ENCODE measurements at places on chromosomes 7 and 10.
A peak's percentile ranks its signal among the peaks of the same experiment; 100 is the strongest.

- no peak for DNase-seq
Measured at GRCh38 chr7:152762056-152762455, 2.5 kb downstream of the ACTR3B start.

- DNase-seq, result no peak
Measured at GRCh38 chr10:71711052-71711623, 8.4 kb downstream of the C10orf105 start.

- DNase-seq, result no peak
Measured at GRCh38 chr7:88217675-88218428, 2.0 kb downstream of the SRI start.

DNA sequence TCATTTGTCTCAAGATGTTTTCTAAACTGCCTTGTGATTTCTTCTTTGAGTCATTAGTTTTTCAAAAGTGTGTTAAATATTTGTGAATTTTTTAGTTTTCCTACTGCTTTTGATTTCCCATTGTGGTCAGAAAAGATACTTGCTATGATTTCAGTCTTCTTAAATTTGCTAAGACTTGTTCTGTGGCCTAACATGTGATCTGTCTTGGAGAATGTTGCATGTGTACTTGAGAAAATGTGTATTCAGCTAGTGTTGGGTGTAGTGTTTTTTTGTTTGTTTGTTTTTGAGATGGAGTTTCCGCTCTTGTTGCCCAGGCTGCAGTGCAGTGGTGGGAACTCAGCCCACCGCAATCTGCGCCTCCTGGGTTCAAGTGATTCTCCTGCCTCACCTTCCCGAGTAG, 28.6 kb downstream of the BMPR1A start:
- DNase-seq, result no peak

GRCh38 chr7:128168667-128169210, 72.3 kb upstream of the LEP start:
- peak; percentile 7 for DNase-seq

GRCh38 chr7:18597754-18598153, 102.2 kb downstream of the HDAC9 start:
- no peak for DNase-seq

- DNase-seq, result no peak
Measured at GRCh38 chr7:40757109-40757508, 622.3 kb downstream of the SUGCT start.

DNA sequence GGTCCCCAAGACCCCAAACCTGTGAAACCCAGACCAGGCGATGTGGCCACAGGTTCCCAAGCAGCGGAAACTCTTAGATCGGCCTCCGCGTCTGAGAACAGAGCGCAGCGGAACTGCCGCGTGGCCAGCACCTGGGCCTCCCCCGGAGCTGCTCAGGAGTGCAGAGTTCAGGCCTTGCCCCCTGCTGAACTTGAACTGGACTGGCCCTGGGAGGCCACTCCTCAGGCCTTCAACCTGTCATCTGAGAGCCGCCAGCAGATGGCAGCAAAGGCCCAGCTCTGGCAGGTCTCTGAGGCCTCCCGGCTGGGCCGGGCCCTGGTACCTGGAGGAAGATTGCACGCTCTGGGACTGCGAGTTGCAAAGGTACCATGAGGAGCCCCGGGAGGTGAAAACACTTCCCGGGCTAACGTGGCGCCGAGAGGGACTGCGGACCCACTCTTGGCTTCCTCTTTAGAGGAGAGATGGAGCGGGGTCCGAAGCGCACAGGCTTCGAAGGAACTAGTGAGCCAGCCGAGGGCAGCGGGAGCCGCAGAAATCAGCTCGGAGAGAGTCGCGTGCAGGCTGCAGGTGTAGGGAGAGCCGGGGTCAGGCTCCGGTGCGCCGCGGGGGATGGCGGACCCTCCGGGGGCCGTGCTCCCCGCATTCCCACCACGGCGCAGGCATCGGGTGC, 89.2 kb downstream of the PAXIP1 start:
- peak; percentile 89 for DNase-seq

- no peak for DNase-seq
Measured at GRCh38 chr10:82402906-82403401, 528.0 kb downstream of the NRG3 start.

DNA sequence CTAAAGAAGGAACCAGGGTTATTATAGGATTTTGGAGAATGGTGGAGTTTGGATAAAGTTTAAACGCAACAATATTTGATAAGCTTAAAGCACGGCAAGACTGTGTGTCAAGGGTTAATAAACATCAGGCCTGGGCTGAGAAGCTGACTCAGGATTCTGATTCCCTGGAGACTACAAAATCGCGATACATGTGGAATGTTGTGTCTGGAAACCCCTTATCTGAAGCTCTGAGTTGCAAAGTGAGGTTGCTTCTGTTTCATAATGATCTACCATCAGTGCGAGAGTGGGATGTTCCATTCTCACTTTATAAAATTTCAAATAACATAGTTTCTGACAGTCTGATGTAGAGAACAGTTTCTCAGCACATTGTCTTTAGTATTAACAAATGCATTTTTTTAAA, 7.8 kb downstream of the C1GALT1 start:
- DNase-seq, result no peak
